NCI-H524 (cell line): ENCODE measurements at places on chromosomes 11 and 22.

- DNase-seq = no peak
Observed at GRCh38 chr22:47240116-47240515, 477.7 kb downstream of the TBC1D22A start.

GRCh38 chr22:18059991-18060390, 17.8 kb upstream of the PEX26 start:
- no peak for DNase-seq

DNA sequence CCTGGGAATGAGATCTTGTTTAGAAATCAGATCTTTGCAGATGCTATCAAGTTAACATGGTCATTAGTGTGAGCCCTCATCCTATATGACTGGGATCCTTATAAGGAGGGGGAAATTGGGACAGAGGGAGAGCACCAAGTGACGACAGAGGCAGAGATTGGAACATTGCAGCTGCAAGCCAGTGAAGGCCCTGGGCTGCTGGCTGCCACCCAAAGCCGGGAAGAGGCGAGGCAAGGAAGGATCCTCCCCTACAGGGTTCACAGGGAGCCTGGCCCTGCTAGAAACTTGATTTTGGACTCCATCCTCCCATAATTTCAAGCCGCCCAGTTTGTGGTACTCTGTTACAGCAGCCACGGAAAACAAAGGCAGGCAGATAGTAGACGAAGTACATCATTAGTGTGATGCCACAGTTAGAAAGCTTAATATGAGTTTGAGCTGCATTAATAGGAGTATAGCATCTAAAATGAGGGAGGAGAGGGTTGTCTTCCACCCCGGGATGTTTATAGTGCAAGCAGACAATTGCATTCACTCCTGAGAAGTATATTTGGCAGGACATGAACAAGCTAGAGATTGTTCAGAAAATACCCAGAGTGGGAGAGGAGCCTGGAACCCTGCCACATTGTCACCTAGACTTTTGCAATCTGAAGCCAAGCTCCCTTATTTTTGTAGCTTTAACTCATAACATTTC, 56.8 kb upstream of the CLMP start:
- DNase-seq = no peak

DNA sequence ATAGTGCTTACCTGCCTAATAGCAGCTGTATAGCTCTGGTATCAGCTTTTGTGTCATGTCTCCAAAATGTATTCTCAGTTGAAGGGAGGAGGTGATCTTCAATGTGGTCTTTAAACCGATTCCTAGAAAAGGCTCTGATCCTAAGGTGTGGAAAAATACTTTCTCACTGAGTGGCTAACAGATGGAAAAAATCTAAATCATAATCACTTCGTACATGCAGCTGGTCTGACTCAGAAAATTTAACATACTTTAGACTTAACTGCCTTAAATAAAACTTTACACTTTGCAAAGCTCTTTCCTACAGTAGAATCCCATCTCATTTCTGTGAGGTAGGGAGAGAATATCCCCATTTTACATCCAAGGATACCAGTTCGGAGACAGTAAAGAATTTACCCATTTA, 38.0 kb downstream of the C2CD3 start:
- no peak for DNase-seq

GRCh38 chr22:40107851-40108378, 69.8 kb upstream of the TNRC6B start:
- DNase-seq = no peak

DNA sequence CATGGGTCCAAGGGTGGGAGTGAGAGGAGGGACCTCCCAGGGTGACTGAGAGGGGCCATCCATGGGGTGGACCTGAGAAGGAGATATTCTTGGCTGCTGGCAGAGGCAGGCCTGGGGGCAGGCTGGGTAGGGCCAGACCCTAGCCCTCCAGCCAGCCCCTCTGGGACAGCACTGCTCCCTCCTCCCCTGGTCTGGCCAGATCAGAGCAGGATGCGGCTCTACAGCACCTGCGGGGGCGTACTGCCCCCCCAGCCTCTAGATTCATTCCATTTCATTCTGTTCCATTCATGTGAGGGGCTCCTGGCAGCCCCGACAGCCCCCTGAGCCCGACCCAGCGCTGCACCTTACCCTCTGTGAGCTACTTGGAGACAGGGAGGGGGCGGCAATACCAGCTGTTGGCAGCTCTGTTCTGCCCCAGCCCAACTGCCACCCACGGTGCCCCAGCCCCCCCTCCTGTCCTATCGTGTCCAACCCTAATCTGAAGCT, 34.3 kb upstream of the MYRF start:
- DNase-seq = peak; percentile 82

DNA sequence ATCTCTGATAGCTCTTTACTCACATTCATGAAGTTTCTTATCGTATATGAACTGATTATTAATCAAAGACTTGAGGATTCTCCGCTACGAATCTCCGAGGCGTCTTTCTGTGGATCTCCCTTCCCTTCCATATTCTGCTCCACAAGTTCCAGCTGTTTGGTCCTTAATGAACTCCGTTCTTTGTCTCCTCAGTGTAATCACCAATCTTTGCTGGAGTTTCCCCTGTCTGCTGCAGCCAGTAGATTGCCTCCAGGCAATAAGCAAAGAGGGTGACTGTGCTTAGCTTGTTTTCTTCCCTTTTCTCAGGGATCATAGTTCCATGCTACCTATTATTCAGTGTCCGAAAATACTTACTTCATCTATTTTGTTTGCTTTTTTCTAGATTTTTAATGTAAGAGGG, 169.6 kb upstream of the FOLH1 start:
- DNase-seq = no peak

DNA sequence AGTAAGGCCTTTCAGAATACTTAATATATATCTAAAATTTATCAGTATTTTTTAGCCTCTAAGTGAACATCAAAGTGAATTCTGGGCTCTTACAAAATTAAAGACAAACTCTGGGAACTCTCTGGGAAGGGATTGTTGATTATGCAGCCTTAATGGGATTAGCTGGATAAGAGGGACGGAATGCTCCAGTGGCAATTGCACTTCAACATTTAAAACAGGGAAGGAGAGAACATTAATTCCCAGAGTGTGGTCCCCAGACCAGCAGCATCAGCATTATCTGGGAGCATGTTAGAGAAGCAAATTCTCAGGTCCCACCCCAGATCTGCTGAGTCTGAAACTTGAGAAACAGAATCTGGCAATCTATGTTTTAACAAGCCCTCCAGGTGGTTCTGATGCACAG, 46.5 kb downstream of the POLD3 start:
- DNase-seq = peak; percentile 71

DNA sequence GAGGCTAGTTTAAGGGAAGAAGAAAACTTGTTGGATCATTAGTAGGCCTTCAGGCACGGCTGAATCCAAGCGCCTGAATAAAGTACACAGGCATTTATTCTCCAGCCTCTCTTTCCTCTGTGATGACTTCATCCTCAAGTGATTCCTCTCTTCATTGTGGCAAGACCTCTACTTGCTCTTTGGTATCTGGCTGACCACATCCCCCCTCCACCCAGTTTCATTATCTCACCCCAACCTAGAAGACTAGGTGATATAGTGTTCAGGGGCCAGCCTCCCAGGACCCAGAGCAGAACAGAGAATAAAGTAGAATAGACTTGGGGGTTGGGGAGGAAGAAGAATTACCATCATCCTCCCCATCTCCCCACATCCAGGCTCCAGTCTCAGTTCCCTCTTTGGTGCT, 189.3 kb downstream of the MIAT start:
- DNase-seq = no peak

GRCh38 chr11:76568139-76568538, 102.4 kb downstream of the LRRC32 start:
- no peak for DNase-seq

DNA sequence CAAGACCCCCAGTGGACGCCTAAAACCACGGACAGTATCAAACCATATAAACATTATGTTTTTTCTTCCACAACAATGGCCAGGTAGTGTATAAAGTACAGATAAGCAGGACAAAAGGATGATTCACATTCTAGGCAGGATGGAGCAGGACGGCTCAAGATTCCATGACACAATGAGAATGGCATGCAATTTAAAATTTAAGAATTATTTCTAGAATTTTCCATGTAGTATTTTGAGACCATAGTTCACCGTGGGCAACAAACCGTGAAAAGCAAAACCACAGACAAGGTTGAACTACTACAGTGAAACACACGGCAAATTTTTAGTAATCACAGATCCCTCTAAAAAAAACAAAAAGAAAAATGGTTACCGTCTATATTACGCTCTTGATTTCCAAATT, 7.5 kb downstream of the NARS2 start:
- DNase-seq = no peak

DNA sequence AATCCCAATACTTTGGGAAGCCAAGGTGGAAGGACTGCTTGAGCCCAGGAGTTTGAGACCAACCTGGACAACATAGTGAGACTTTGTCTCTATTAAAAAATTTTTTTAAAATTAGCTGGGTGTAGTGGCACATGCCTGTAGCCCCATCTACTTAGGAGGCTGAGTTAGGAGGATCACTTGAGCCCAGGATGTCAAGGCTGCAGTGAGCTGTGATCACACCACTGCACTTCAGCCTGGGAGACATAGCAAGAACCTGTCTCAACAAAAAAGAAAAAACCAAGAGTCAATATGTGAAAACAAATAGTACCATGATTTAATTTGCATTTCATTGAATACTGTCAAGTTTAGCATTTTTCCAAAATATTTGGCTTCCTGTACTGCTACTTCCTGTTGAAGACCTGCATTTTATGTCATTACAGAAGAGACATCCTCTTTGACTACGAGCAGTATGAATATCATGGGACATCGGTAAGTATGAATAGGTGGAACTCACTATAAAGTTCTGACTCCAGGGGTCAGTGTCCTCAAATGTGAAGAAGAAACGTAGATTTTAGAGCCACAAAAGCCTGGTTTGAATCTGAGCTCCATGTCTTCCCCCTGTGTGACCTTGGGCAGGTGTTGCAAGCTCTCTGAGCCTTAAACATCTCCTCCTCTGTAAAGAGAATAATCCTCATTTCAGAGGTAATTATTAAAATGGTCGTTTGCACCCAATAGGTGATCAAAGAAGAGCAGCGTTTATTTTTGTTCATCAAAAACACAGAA, 16.0 kb downstream of the CDC45 start:
- DNase-seq = no peak

DNA sequence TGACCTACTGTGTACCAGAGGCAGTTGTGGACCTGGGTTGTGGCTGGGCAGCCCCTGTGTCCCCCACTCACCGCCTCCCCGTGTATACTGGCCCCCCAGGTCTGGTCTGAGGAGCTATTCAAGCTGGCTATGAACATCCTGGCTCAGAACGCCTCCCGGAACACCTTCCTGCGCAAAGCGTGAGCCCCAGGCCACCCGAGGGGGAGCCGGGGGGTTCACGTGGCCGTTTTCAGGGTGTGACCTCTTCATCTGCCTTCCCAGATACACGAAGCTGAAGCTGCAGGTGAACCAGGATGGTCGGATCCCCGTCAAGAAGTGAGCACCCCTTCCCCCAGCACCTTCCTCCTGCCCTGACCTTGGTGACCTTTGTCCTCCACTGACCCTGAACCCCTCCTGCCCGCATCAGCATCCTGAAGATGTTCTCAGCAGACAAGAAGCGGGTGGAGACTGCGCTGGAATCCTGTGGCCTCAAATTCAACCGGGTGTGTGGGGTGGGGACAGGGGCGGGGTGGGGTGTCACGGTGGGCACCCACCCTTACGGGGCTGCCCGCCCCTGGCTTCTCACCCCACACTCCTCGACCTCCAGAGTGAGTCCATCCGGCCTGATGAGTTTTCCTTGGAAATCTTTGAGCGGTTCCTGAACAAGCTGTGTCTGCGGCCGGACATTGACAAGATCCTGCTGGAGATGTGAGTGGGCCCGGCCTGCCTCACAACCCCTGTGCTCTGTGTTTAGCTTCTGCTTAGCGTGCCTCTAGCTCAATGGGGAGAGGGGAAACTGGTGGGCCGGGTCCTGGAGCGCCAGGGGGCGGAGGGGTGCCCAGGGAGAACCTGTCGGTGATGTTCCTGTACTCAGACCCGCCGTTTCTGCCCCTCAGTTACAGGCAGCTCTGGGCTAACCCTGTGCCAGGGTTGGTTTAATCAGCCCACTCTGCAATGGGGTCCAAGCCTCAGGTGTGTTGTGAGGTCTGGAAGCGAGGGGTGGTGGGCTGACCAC, 4.1 kb downstream of the PLCB3 start:
- DNase-seq = no peak

GRCh38 chr11:121456151-121456550, 3.4 kb upstream of the SORL1-AS1 start:
- no peak for DNase-seq

- DNase-seq = no peak
Observed at GRCh38 chr22:35394011-35394312, 6.0 kb upstream of the MCM5 start.

DNA sequence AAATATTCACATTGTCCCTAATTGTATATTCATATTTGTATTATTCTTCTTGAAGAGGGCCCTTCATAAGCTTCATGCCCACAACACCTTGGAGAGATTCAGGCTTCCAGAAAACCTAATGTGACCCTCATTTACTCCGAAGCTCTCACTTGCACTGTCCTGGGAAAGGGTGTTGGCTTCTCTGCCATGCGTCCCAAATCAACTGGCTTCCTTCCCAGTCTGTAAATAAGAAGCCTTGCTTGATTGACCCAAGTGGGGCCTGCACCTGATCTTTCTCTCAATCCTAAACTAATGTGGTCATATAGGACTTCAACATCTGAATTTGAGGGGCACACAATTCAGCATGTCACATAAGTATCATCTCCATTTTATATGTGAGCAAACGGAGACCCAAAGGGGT, 40.5 kb upstream of the ZBTB16 start:
- no peak for DNase-seq

- DNase-seq = no peak
Observed at GRCh38 chr11:44445500-44446365, 119.7 kb upstream of the CD82 start.

GRCh38 chr11:5065027-5065426, 4.3 kb upstream of the OR52E1 start:
- no peak for DNase-seq

- DNase-seq = no peak
Observed at GRCh38 chr11:11476971-11477645, 124.1 kb upstream of the CSNK2A3 start.

DNA sequence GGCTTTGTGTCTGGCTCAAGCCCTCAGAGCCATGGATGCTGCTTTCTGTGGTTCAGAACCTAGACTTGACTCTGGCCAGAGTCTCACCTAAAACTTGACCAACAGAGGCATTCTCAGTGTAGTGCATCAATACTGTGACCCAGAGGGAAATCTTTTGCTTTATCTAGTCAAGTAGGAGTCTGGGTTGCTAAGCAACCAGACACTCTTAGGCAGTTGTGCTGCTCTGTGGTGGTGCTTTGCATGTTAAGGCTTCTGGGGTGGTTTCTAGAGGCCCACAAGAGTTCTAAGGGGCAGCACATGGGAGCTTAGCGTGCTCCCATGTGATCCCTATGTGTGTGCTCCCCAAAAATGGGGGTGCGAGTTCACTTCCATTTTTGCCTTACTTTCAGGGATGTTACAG, 224.6 kb upstream of the PLET1 start:
- no peak for DNase-seq

- no peak for DNase-seq
Observed at GRCh38 chr22:46792841-46793261, 30.4 kb downstream of the TBC1D22A start.

- peak; percentile 94 for DNase-seq
Observed at GRCh38 chr11:8290081-8290810, 26.6 kb upstream of the LMO1 start.
